ENCODE measurements at places on chromosomes 16 and 17.

DNA sequence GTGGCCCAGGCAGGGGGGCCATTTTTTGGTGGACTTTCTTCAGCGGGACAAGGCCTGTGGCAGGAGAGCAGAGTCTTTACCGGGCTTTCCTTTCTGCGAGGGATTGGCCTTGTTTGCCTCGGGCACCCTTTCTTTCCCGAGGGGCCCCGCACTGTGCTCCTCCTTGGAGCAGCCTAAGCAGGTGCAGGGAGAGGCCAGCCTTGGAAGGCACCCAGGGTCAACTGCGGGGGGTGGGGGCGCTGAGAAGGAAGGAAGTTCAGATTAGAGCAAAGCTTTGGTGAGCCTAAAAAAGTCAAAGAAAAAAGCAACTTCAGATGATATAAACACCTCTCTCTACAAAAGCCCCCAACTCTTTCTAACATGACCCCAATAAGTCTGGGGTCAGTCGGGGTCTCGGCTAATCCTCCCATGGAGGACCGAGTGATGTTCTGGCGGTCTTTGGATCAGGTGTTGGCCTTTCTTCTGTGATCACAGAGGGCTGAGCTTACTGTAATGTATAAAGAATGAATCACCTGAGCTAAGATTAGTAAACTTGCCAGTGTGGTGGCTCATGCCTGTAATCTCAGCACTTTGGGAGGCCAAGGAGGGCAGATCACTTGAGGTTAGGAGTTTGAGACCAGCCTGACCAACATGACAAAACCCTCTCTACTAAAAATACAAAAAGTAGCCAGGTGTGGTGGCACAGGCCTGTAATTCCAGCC, 63.0 kb downstream of the PGS1 start:
- DNase-seq = no peak

- no peak for DNase-seq
Measured at GRCh38 chr17:43212641-43213490, 1.2 kb downstream of the TMEM106A start.

- DNase-seq = no peak
Measured at GRCh38 chr17:18910326-18910725, 41.6 kb upstream of the SLC5A10 start.

DNA sequence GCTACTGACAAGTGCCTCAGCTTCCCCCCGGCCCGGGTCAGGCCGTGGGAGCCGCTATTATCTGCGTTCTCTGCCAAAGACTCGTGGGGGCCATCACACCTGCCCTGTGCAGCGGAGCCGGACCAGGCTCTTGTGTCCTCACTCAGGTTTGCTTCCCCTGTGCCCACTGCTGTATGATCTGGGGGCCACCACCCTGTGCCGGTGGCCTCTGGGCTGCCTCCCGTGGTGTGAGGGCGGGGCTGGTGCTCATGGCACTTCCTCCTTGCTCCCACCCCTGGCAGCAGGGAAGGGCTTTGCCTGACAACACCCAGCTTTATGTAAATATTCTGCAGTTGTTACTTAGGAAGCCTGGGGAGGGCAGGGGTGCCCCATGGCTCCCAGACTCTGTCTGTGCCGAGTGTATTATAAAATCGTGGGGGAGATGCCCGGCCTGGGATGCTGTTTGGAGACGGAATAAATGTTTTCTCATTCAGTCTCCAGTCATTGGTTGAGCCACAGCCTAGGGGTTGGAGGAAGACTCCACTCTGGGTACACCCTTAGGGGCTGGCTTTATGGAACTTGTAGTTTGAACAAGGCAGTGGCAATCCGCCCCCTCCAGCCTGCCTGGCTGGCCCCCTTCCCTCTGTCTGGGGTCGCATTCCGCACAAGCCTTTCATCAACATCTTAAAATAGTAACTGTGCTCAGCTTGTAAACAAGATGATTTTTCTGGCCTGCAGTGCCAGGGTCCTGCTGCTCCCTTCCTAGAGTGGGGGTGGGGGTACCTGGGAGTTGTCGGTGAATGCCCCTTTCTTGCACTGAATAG, 4.1 kb downstream of the SYNGR2 start:
- no peak for DNase-seq

- no peak for DNase-seq
Measured at GRCh38 chr16:2386990-2387389, 42.3 kb upstream of the CCNF start.

- no peak for DNase-seq
Measured at GRCh38 chr16:72930396-72930795, 117.5 kb downstream of the ZFHX3 start.

- no peak for DNase-seq
Measured at GRCh38 chr16:30346286-30346685, 8.8 kb downstream of the CD2BP2 start.

DNA sequence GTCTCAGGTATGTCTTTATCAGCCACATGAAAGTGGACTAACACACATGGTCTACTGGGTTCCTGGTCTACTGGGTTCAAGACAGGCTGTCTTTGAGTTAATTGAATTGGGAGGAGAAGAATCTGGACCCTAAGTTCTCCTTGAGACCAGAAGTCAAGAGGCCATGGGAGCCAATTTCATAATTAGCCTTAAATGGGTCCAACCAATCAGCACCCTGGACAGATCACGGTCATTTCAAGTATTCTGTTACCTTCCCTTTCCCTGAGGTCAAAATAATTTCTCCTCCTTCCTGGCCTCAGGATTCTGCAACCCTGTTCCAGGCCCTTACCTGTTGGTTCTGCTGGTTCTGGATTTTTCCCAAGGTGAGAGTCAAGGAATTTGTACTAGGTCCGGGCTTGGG, 23.8 kb downstream of the OSBPL7 start:
- no peak for DNase-seq

- no peak for DNase-seq
Measured at GRCh38 chr17:9512323-9513168, 63.1 kb downstream of the STX8 start.

GRCh38 chr16:71376465-71377157, 18.1 kb downstream of the CALB2 start:
- DNase-seq = no peak

GRCh38 chr16:89131783-89132182, 38.1 kb downstream of the ACSF3 start:
- DNase-seq = no peak
